Heart left ventricle (tissue), 16 donors: ENCODE measurements at places on chromosomes 16 and 17. TPM values are rescaled to one million over a fixed set of nuclear protein-coding genes. Genes with fewer than 3 reads are reported as not detected.

- peak overlapping the region; percentile 26 for H3K27ac ChIP-seq
- peaks cover 73% of the 10 kb centered on the region for H3K4me1 ChIP-seq
- DNase-seq = no peak
- H3K4me3 ChIP-seq = no peak overlapping the region
- H3K36me3 ChIP-seq = no peaks in the 10 kb centered on the region
Observed at GRCh38 chr17:45227926-45228762, 6.5 kb downstream of the FMNL1 start.

GRCh38 chr16:13324851-13325250 lies 423.5 kb downstream of the SHISA9 start:
- no peaks in the 10 kb centered on the region for H3K4me1 ChIP-seq
- H3K27ac ChIP-seq = no peak overlapping the region
- no peak overlapping the region for H3K4me3 ChIP-seq
- DNase-seq = no peak

DNA sequence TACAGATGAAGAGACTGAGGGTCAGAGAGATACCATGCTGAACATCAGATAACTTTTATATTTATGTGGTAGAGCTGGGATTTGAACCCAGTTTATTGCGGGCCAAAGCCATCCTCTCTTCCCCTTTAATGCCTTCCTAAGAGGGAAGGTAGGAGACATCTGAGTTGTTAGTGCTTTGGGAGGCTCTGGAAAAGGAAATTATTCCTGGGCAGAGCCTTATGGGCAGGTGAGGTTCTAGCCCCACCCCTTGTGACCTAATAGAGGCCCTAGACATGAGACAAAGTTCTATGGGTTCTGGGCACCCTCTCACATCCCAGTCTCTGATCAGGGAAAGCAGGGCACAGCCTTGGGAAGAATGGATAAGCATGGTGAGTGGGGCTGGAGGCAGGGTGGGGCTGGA lies at the start of gene C17orf50:
TSS of gene C17orf50 (plus strand) at position 301 of the 400 bp plus-strand sequence. CDS start at position 356, 55 bp downstream.
- no peak within 1 kb of the TSS for H3K4me3 ChIP-seq
- no peak within 1 kb of the TSS for H3K27ac ChIP-seq
- H3K27me3 ChIP-seq = no peaks in the 10 kb centered on the region
- peaks cover 15% of the 10 kb centered on the region for H3K4me1 ChIP-seq
- DNase-seq = no peak

DNA sequence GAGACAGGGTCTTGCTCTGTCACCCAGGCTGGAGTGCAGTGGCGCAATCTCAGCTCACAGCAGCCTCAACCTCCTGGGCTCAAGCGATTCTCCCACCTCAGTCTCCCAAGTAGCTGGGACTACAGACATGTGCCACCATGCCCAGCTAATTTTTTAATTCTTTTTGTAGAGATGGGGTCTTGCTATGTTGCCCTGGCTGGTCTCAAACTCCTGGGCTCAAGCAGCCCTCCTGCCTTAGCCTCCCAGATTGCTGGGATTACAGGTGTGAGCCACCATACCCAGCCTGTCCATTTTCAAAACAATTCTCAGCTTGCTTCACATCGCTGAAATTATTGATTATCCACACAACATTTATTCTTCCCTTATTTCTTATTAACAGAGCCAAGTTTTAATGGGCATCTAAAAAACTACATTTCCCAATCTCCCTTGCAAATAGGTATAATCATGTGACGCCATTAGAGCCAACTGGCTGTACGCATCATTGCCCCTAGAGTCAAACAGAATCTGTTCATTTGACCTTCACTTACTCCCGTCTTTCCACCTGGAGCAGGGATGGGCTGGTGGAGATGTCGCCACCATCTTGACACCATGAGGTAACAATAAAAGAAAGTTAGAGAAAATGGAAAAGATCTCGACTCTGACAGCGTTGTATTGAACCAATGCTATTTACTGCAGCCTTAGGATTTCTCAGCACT lies 148.0 kb upstream of the FOXF1 start:
- H3K4me1 ChIP-seq = no peaks in the 10 kb centered on the region
- H3K4me3 ChIP-seq = no peak overlapping the region
- H3K27ac ChIP-seq = no peak overlapping the region
- H3K36me3 ChIP-seq = no peaks in the 10 kb centered on the region
- peaks cover 29% of the 10 kb centered on the region for H3K27me3 ChIP-seq

GRCh38 chr17:82148997-82149396 lies 51.0 kb upstream of the FASN start:
- H3K4me3 ChIP-seq = no peak overlapping the region
- H3K36me3 ChIP-seq = no peaks in the 10 kb centered on the region
- no peak for DNase-seq
- no peaks in the 10 kb centered on the region for H3K27me3 ChIP-seq
- H3K27ac ChIP-seq = no peak overlapping the region

DNA sequence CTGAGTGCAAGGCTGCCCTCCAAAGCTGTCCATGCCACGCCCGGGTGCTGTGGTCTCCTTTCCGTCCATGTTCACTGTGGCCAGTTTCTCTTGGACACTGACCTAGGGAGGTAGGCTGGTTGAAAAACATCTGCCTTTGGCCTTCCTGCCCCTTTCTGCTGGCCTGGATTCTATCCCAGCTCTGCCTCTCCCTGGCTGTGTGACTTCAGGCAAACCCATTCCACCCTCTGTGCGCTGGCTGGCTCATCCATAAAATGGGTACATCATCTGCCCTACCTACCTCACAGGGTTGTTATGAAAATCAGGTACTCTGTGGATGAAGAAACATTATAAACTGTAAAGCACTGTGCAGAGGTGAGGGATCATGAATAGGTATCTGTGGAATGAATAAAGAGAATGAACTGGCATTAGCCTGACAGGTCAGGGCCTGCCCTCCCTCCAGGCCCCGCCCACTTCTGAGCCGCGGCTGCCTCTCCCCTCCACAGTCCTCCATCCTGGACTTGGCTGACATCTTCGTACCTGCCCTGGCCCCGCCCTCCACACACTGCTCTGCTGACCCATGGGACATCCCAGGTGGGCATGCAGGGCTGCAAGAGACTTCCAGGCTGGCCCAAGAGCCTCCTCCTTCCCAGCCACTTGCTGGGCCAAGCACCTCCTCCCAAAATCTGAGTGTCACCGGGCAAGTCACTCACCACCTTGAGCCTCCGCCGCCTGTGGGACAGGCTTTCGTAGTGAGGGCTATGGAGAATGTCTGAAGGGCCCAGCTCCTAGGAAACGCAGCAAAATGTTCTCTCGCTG lies 7.0 kb upstream of the SPATA20 start:
- peaks cover 4% of the 10 kb centered on the region for H3K27me3 ChIP-seq
- H3K4me1 ChIP-seq = peaks cover 19% of the 10 kb centered on the region
- no peak overlapping the region for H3K4me3 ChIP-seq
- no peaks in the 10 kb centered on the region for H3K36me3 ChIP-seq
- no peak for DNase-seq

- no peak for DNase-seq
- no peaks in the 10 kb centered on the region for H3K27me3 ChIP-seq
- H3K36me3 ChIP-seq = peaks cover 10% of the 10 kb centered on the region
- no peaks in the 10 kb centered on the region for H3K4me1 ChIP-seq
- peak overlapping the region; percentile 51 for H3K4me3 ChIP-seq
- peak overlapping the region; percentile 67 for H3K27ac ChIP-seq
Observed at GRCh38 chr17:83100220-83100852, 20.9 kb downstream of the METRNL start.

- H3K27ac ChIP-seq = no peak overlapping the region
- no peaks in the 10 kb centered on the region for H3K36me3 ChIP-seq
- H3K4me3 ChIP-seq = no peak overlapping the region
- peak; percentile 30 for DNase-seq
Observed at GRCh38 chr16:11259655-11260595, 3.9 kb upstream of the SOCS1 start.

DNA sequence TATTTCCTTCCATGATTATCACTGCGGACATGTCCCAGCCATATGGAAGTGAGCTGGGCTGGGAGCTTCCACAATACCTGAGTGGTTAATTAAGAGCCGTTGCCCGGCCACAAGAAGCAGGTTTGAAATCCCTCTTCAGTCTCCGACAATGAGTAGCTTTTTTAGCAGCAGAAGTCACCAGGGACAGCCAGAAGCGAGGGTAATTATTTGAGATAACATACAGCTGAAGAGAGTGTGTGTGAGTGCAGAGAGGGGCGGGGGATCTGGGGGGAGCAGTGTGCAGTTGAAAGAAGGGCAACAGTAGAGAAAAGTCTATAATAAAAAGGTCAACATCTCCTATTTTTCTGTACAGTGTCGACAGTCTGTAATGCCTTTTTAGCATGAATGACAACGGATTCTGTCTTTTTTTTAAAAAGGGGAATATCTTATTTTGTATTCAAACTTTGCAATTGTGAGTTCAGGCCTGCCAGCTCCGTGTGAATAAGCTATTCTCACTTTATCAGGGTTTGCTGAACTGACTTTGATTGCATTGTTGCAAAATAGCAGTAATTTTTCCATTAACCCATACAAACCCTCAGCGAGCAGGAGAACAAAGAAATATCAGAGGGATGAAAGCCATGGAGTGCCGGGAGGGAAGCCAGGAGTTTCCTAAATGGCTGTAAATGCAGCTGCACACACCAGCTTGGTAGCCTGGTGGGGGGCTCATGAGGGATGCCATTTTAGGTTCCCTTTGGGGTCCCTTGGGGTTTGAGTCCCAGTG lies 220.3 kb upstream of the IRX3 start:
- H3K4me1 ChIP-seq = no peaks in the 10 kb centered on the region
- no peaks in the 10 kb centered on the region for H3K27me3 ChIP-seq
- no peaks in the 10 kb centered on the region for H3K36me3 ChIP-seq

GRCh38 chr17:19646788-19647696 lies 1.5 kb upstream of the ALDH3A2 start:
- DNase-seq = no peak

- peaks cover 6% of the 10 kb centered on the region for H3K4me1 ChIP-seq
- peak overlapping the region; percentile 21 for H3K27ac ChIP-seq
- H3K27me3 ChIP-seq = no peaks in the 10 kb centered on the region
- no peak overlapping the region for H3K4me3 ChIP-seq
- no peaks in the 10 kb centered on the region for H3K36me3 ChIP-seq
Observed at GRCh38 chr17:15659236-15659635, 24.9 kb downstream of the TRIM16 start.

DNA sequence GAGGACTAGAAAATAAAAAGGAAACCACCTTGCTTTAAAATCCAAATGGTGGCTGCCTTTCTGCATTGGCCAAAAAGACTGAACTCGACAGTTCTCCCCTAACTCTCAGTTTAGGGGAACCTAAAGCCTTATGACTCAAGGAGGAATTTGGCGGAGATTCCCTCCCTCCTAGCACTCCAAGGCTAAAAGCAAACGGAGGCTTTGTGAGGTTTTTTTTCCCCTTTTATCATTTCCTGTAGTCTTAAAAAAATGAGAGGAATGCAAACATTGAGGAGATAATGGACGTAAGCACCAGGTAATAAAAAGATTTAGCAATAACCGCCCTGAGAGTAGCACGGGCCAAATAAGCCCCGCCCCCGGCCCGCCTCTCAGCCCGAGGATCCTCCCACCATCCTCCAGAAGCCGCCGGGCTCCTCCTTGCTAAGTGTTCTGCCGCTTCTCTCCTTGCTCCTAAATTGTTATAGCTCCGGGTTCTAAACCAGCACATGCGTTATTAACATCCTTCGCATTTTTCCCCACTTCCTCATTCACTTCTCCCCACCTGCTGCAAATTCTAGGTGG lies 5.8 kb upstream of the KIFC3 start:
- no peaks in the 10 kb centered on the region for H3K36me3 ChIP-seq
- peak; percentile 79 for DNase-seq
- peak overlapping the region; percentile 45 for H3K27ac ChIP-seq
- H3K4me3 ChIP-seq = peak overlapping the region; percentile 41
- H3K4me1 ChIP-seq = peaks cover 39% of the 10 kb centered on the region

- H3K27me3 ChIP-seq = no peaks in the 10 kb centered on the region
- no peak for DNase-seq
- H3K4me1 ChIP-seq = peaks cover 2% of the 10 kb centered on the region
- H3K36me3 ChIP-seq = no peaks in the 10 kb centered on the region
Observed at GRCh38 chr16:53898993-53899392, 195.0 kb downstream of the FTO start.

DNA sequence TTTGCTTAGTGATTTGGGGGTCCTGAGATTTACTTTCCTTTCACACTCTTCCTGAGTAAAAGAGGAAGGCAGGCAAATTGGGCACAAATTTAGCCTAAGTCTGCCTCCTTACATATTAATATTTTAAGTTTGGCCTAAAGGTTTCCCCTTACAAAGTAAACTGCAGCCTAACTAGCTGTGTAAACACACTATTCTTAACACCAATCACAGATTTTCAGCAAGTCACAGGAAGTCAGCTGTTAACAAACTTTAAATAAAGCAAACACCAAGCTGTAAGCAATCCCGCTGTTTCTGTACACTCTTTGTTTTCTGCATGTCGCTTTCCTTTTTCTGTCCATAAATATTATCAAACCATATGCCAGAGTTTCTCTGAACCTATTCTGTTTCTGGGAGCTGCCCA lies 45.1 kb upstream of the ABCC11 start:
- no peak overlapping the region for H3K27ac ChIP-seq
- no peak for DNase-seq
- H3K4me1 ChIP-seq = no peaks in the 10 kb centered on the region
- no peaks in the 10 kb centered on the region for H3K27me3 ChIP-seq

GRCh38 chr17:38536661-38537060 lies 69.1 kb downstream of the SRCIN1 start:
- no peak overlapping the region for H3K27ac ChIP-seq
- no peaks in the 10 kb centered on the region for H3K36me3 ChIP-seq
- DNase-seq = no peak
- no peaks in the 10 kb centered on the region for H3K4me1 ChIP-seq
- H3K4me3 ChIP-seq = no peak overlapping the region

DNA sequence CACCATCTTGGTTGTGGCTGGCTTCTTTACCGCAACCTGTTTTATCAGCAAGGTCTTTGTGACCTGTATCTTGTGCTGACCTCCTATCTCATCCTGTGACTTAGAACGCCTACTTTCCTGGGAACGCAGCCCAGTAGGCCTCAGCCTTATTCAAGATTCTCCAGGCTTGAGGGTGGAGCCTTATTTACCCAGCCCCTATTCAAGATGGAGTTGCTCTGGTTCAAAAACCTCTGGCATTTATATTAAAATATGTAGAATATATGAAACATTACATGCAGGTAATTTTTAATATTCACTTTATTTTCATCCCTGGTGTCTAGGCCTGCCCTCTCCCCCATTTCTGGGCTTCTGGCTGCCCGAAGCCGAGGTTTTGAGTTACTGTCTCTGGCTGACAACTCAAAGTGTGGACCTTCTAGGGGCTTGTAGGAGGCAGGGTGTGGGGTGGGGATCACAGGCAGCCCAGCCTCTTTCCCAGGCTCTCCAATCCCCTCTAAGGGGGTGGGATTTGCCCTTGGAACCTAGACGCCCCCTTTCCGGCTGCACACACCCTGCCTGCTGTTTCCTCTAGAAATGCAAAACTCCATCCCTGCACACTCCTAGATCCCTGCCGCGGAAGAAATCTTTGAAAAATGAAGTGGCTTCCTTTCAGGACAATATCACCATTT lies 152.0 kb downstream of the KCNJ12 start:
- no peak overlapping the region for H3K4me3 ChIP-seq
- DNase-seq = no peak
- H3K27ac ChIP-seq = no peak overlapping the region
- peaks cover 2% of the 10 kb centered on the region for H3K36me3 ChIP-seq

The CXCL16 gene
- 1.6 TPM for total RNA-seq

The GALK1 gene
- 25.5 TPM for total RNA-seq

The PPM1E gene
- total RNA-seq = 0.47 TPM

The ALDH3A2 gene
- 59.2 TPM for total RNA-seq
